ENCODE measurements at places on chromosomes 1 and 21.

- no peak for DNase-seq
Observed at GRCh38 chr1:115233598-115233997, 104.5 kb downstream of the NGF start.

GRCh38 chr1:200081969-200082245, 54.4 kb downstream of the NR5A2 start:
- no peak for DNase-seq

- DNase-seq, result no peak
Observed at GRCh38 chr1:184748740-184749139, 5.9 kb downstream of the EDEM3 start.

DNA sequence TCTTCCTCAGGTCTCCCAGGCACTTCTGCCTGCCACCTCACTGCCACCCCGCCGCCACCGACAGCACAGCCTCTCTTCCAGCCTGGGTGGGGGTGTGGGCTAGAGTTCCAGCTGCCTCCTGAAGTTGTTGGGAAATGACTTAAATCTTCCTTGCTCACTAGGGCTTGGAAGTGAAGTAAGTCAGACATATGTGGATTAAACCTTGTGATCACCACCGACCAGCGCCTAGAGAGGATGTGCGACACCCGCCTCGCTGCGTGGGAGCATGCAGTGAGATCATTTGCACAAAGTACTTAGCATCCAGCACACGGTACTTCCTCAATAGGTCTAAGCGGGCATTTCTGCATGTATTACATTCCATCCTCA, 71.4 kb upstream of the FAM20B start:
- DNase-seq, result no peak

DNA sequence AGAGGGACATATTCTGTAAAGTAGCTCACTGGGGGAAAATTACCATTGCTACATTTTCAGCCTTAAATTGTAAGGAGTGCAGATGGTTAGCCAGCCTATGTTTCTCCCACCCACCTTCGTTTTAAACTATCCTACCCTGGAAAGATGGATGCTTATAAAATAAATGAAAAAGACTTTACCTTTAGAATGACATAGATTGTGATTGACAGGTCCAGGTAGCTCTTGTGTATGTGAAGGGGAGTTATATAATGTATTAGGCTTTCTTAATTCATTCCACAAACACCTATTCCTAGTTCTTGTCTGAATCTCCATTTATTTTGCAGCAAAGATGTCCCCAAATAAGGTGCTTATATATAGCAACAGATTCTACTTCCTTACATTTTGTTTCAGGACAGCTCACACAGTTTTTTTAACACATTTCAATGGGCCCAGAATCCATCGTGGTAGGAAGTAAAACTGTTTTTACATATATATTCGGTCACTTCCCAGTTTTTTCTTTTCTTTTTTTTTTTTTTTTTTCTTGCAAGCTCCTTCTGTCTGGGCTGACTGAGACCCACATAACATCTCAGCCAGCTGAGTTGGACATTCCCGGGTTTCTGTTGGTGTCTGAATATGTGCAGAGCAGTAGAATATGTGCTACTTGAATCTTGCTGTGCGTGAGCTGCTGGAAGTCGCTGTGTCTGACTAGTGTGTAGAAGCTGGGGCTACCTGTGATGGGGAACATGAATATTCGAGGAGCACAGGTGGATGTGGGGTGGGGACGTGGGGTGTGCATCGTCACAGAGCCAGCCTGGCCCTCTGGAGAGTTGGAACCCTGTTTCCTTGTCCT, 27.8 kb downstream of the UCK2 start:
- DNase-seq, result no peak

GRCh38 chr1:50853325-50853724, 106.7 kb downstream of the FAF1 start:
- no peak for DNase-seq

DNA sequence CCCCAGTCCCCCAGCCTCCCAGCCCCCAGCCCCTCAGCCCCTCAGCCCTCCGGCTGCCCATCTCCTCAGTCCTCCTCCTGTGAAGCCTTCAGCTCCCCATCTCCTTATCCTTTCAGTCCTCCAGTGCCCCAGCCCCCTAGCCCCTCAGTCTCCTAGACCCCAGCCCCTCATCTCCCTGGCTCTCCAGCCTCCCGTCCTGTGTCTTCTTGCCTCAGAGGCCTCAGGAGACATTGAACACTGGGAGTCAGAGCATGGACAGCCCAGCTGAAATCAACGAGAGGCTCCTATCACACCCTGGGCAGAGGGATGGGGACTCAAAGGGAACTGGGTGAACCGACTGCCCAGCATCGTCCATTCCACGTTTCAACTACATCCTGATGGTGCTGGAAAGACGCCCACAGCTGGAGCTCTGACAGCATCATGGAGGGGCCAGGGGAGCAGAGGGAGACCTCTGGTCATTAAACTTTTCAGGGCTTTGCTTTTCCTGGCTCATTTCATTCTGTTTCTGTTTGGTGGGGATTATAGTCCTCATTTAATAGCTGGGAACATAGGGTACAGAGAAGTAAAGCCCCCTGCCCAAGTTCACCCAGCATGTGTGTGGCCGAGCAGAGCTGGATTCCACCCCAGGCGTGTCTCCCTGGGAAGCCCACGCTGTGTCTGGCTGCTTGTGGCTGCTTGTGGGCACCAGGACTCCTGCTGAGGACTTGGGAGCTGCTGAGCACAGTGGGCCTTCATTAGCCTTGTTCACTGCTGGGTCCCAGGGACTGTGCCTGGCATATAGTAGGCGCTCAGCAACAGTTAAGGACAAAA, 396.7 kb downstream of the PTPRU start:
- DNase-seq, result no peak

DNA sequence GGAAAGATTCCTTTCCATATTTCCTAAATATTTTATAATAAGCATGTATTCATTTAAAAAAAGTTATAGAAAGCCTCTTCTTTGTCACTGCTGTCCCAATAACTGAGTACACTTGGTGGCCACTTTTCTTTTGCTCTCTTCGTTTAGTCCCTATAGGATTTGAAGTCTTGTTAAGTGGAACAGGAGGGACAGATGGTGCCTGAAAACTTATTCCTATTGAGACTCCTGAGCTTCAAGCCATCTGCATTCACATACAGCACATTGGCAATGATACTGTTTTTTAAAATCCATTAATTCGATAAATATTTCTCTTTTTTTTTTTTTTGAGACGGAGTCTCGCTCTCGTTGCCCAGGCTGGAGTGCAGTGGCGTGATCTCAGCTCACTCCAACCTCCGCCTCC, 2.0 kb upstream of the ZBTB40 start:
- no peak for DNase-seq

DNA sequence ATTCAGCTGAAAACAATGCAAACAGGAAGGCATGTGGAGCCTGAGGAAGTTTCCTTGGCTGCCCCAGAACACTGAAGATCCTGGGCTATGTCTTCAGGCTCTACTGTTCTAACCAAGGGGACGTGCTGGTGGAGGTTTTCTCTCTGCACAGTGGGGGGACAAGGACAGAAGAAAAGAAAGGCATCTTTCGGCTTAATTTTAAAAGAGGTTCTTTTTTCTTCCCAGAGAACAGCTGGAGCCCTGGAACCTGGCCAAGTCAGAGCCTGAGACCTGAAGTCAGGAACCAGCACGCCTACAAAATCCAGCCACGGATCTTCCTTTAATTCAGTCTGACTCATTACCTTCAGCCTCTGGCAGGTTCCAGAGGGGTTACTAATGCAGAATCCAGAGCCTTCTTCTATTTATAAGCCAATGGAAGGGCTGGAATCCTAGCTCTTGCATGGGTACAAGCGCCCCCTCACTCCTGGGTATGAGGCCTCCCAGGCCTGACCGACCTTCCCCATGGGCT, 19.8 kb downstream of the CTNNBIP1 start:
- DNase-seq, result no peak

GRCh38 chr1:159869607-159870006, 7.2 kb upstream of the VSIG8 start:
- DNase-seq, result no peak

GRCh38 chr1:236895665-236896387, 100.7 kb downstream of the MTR start:
- no peak for DNase-seq

DNA sequence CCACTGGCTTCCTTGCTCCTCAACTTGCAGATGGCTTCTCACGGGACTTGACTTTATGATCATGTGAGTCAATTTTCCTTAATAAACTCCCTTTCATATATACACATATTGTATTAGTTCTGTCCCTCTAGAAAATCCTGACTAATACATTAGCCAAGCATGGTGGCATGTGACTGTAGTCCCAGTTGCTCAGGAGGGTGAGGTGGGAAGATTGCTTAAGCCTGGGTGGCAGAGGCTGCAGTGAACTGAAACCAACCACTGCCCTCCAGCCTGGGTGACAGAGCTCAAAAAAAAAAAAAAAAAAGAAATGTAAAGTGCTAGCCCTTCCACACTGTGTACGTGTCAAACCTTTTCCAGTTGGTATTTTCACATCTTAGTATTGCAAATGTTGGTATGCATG, 857.0 kb downstream of the LTN1 start:
- DNase-seq, result no peak

- no peak for DNase-seq
Observed at GRCh38 chr1:8422510-8423268, 104.8 kb downstream of the SLC45A1 start.

DNA sequence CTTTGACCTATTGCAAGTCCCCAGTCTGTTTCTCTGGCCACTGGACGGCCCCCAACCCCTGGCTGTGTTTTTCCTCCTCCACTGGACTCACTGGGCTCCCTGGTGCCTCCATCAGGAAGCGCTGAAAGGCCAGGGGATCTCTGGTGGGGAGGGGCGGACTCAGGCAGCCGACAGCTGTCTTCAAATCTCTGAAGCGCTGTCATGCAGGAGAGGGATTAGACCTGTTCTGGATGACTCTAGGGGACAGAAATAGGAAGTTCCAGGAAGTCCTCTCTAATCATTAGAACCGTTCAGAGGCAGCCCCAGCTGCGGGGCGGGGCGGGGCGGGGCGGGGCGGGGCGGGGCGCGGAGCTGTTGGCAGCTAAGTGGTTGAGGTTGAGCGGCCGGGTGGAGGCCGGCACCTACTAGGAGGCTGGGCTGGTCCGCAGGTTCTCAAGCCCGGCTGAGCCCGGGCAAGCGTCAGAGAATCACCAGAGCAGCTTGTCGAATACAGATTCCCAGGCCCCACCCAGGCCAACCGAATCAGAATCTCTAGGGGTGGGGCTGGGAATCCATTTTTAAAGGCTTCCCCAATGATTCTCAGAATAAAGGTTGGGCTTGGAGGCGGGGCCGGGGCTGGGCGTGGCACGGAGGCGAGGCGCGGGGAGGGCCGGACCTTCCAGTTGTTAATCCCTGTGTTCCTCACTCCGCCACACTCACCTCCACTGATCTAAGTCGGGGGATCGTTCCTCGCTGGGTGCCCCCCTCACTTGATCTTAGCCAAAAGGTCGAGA, 11.4 kb upstream of the PHLDA3 start:
- peak; percentile 89 for DNase-seq

DNA sequence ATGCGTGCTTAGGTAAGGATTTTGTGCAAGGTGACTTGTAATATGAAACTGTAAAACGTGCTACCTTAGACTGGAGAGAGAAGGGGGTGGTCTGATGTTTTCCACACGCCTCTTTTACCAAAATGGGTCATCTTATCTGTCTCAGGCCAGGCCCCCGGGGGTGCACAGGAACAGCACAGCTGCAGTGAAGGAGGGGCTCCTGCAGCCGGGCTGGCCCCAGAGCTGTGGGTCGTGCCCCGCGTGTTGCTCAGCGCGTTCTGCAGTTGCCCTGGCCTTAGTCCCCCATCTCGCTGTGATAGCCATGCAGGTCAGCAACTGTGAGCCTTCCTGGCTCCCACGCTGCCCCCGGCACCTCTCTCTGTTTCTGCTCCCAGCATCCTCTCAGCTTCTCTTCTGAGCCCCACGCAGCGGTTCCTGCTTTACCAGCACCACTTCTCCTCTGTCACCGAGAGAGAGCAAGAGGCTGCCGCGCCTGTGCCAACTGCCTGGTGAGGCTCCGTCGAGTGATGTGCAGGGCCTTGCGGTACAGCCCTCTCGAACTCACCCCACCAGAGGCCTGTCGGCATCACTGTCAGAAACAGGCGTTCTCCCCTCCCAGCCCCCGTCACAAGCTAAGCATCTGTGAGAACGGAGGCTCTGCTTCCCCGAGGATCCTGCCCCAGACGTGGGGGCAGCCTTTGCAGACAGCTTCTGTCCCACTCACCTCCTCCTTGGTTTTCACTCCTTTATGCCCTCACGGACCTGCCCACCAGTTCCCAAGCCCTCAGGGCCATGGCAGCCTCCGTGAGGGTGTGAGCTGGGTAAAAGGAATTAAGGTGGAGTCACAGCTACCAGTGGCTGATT, 73.3 kb downstream of the ADARB1 start:
- no peak for DNase-seq

DNA sequence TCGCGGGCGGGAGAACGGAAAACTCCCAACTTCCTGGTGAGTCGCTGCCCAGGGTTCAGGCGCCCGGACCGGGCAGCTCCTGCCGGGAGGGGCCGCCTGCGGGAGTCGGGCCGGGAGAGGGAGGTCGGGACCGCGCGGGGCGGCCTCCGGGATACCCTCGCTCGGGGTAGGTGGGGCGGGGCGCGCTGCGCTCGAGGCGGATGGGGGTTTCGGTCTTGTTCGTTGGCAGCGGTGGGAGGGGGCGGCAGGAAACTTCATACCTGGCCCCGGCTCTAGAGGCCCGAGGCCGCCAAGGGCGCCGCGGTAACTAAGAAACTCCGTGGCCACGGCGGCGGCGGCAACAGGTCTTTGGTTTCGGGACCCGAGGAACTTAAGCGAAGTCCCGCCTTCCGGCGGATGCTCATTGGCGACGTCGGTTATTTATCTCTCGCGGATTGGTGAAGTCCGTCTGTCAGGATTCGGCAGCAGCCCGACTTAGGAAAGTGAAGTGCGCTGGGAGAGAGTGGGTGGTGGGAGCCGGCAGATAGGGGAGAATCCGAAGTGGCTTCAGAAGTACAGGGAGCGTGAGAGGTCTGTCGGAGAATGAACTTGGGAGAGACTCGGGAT, 546 bp downstream of the NEK7 start:
- DNase-seq, result peak; percentile 97

GRCh38 chr1:67738401-67738800, 53.4 kb downstream of the GADD45A start:
- no peak for DNase-seq

- DNase-seq, result no peak
Observed at GRCh38 chr1:17335821-17336710, 28.1 kb downstream of the PADI4 start.

- DNase-seq, result no peak
Observed at GRCh38 chr1:165224504-165224903, 132.0 kb downstream of the LMX1A start.

- no peak for DNase-seq
Observed at GRCh38 chr1:35334485-35334884, 66.0 kb downstream of the ZMYM4 start.

- no peak for DNase-seq
Observed at GRCh38 chr1:111976842-111977241, 12.6 kb downstream of the KCND3 start.

All from vagina (tissue), 2 donors.